ENCODE measurements at places on chromosomes 3 and 15.

DNA sequence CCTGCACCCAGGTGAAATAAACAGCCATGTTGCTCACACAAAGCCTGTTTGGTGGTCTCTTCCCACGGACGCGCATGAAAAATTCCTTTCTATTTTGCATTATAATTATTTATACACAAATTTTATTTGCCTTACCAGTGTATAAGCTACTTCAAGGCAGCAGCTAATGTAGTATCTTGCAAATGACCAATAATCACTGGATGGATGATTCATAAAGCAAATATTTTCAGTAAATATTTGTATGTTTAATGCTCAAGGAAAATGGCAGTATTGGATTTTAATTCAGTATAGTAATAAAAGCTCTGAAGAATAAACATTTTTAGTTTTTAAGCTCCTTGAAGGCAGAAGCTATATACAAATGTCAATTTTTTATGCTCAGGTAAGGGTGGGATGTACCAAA is 158.7 kb upstream of the NANOGP8 start:
- DNase-seq, result no peak

GRCh38 chr3:124277144-124277890 is 285.4 kb upstream of the ROPN1 start:
- DNase-seq, result no peak

DNA sequence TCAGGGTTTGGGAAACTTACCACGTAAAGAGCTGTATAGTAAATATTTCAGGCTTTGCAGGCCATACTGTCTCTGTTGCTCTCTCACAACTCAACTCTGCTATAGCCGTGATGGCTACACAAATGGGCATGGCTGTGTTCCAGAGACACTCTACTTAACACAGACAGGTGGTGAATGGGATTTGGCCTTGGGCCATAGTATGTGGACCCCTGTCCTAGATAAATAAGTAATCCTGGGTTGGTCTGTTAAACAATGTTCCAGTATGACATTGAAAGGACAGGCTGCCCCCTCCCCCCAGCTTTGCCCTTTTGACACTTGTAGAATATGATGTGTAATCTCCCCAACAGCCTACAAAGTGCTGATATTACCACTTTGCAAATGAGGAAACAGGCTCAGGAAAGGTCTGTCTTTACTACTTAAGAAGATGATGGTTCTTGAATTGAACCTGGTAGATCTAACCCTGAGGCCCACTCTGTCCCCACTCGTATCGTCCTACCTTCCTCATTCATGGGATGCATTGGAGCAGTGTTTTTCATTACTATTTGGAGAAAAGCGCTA is 38.4 kb downstream of the SLCO3A1 start:
- peak; percentile 31 for DNase-seq

GRCh38 chr3:171986176-171986575 is 53.2 kb upstream of the FNDC3B start:
- DNase-seq, result no peak
